ENCODE measurements at places on chromosomes 3 and 15.

- DNase-seq, result no peak
These were observed 398.6 kb upstream of the WNT5A start for GRCh38 chr3:55885721-55886120.

DNA sequence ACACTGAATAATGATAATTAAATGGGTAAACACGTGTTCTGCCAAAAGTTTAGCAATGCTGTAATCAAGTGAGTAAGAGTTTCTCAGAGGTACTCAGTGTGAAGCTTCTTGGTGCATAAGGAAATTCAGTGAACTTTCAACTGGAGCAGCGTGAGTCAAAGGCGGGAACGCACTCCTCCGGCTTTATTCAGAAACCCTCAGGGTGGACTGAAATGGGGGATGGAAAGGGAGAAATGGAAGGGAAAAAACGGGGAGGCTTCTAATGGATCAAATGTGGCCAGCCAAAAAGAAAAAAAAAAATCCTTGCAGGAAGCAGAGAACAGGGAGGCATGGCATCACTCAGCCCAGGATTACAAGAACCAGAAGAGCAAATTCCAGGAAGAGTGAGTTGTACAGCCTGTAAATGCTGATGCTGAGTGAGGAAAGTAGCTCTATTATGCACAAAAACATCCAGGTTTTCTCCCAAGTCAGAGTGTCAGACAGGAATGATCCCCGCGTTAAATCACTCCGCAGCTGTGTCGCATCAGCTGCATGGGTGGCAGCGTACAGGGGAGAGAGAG lies 85.3 kb downstream of the ASB7 start:
- DNase-seq, result no peak

GRCh38 chr15:62407216-62407615 lies 242.1 kb upstream of the C2CD4B start:
- no peak for DNase-seq

GRCh38 chr15:92979011-92979701 lies 79.0 kb downstream of the CHD2 start:
- no peak for DNase-seq

- no peak for DNase-seq
These were observed 45.1 kb upstream of the PLXND1 start for GRCh38 chr3:129651435-129652202.

- DNase-seq, result no peak
These were observed 18.3 kb downstream of the P2RY1 start for GRCh38 chr3:152853196-152853595.

- no peak for DNase-seq
These were observed 10.4 kb downstream of the KPNA4 start for GRCh38 chr3:160554980-160555379.

DNA sequence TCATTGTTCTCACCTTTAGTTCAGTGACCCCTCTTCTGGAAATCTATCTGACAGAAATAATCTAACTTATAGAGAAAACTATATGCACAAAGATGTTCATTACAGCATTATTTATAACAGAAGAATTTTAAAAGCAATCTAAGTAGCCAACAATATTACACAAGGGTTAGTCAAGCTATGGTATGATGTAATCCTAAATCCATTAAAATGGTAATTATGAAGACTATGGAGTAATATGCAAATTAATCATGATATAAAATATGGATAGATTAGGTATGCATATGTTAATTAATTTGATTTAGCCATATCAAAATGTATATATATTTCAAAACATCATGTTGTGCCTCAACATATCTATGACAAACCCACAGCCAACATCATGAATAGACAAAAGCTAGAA lies 17.7 kb upstream of the HERC1 start:
- no peak for DNase-seq

GRCh38 chr3:23760325-23760724 lies 45.4 kb upstream of the UBE2E1 start:
- no peak for DNase-seq

DNA sequence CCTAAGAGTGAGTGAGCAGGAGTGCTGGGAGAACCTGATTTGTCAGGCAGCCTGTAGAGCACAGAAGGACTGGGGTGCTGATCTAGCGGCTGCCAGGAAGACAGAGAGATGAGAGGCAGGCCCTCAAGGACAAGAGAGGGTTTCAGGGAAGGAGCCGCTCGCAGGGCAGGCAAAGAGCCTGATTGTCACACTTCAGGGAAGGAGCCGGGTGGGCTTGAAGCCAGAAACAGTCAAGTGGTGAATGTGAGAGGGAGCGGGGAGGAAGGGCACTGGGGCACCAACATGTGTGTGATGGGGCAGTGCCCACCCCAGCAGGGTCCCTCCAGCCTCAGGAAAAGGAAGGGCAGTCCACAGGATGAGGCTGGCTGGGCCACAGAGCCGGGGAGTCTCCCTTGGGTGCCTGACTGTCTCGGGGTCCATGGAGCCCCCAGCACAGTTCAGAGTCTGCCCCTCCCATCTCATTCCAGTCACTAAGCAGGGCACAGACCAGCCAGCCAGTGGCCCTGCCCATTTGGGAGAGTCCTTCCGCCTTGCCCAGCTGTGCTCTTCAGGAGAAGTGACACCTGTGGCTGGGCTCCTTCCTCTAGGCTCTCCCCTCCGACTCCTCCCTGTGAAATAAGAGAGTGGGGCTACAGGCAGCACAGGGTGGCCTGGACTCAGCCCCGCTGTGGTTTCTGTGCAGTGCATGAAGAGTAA lies 148.6 kb downstream of the RAB11A start:
- DNase-seq, result no peak

- no peak for DNase-seq
These were observed 48.0 kb upstream of the C15orf39 start for GRCh38 chr15:75153565-75154276.

GRCh38 chr3:190514413-190515153 lies 698 bp downstream of the IL1RAP start:
- peak; percentile 5 for DNase-seq

- no peak for DNase-seq
These were observed 40.3 kb downstream of the EDEM1 start for GRCh38 chr3:5227812-5228211.

GRCh38 chr3:185330644-185331043 lies 32.3 kb upstream of the MAP3K13 start:
- no peak for DNase-seq

- DNase-seq, result no peak
These were observed 740 bp upstream of the OXSR1 start for GRCh38 chr3:38164643-38164951.

DNA sequence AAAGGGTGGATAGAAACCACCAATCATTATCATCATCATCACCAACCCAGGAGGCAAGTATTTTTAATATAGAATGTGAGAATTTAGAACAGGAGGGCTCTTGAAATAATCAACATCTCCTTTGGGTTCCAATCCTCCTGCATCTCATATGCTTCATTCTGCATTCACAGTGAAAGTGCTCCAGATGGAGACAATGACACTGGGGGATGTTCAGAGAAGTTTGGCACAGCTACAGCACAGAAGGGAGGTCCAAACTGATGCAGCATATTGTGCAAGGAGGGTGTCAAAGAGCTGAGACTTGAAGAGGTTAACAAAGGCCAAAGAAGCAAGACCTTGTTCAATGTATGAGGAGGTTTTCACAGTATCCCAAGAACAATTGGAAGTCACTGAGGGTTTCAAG lies 767.1 kb downstream of the NTRK3 start:
- no peak for DNase-seq

DNA sequence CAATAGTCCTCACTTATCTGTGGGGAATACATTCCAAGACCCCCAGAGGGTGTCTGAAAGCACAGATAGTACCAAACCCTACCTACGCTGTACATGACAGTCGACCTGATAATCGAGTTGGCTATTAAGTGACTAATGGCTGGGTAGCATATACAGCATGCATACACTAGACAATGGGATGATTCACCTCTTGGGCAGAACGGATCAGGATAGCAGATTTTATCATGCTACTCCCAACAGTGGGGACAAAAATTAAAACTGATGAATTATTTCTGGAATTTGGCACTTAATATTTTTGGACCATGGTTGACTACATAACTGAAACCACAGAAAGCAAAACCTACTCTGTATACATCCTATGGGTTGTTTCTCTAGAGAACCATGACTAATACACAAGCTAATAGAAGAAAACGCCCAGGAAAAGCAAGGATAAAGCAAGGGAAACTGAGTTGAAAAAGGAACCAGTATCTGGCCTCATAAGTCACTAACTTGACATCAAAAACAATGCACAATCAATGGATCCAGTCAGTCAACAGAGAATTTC lies 15.5 kb downstream of the ATG3 start:
- DNase-seq, result no peak

GRCh38 chr15:60520013-60520824 lies 41.3 kb upstream of the ICE2 start:
- DNase-seq, result no peak
